ENCODE measurements at places on chromosomes 1 and 21.

GRCh38 chr1:83546874-83547273, 452.1 kb downstream of the TTLL7 start:
- DNase-seq = no peak

- DNase-seq = no peak
These were observed 30.8 kb downstream of the IER5 start for GRCh38 chr1:181119093-181119989.

DNA sequence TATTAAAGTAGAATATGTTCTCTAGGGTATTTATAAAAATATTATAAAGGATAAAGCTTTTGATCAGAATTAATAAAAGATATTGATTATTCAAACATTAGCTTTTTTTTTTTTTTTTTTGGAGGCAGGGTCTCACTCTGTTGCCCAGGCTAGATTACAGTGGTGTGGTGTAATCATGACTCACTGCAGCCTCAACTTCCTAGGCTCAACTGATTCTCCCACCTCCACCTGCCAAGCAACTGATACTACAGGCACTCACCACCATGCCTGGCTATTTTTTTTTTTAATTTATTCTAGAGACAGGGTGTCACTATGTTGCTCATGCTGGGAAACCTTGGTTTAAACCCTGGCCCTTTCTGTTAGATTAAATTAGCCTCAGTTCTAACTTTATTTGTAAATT, 188.3 kb downstream of the CLEC20A start:
- DNase-seq = no peak

- peak; percentile 29 for DNase-seq
These were observed 652.5 kb downstream of the KIF26B start for GRCh38 chr1:245807306-245807705.

DNA sequence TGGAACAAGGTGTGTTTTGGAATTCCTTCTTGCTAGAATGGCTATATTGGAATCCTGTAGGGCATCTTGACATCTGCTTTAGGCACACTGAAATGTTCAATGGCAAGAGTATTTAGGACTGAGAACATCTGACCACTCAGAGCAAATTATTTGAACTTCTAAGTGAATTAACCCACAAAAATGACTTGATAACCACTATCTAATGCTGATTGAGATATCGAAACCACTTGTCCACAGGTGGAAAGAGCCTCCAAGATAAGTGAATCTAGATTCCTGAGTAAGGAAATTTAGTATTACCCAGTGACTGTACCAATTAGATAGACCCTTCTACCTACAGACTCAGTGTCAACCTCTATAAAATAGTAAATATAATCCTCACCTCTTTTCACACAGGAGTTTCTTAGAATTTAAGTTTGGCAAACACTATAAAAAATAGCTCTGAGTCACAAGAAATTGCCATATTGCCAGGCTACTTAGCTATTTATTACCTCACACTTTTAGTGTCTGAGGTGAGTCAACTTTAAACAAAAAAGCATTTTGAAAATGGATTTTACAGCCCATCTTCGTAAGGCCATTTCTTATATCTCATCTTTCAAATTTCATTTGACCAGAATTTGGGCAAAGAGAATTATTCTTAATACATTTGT, 421.8 kb downstream of the PTBP2 start:
- no peak for DNase-seq

- no peak for DNase-seq
These were observed 267.6 kb downstream of the PLPP3 start for GRCh38 chr1:56311766-56312165.

DNA sequence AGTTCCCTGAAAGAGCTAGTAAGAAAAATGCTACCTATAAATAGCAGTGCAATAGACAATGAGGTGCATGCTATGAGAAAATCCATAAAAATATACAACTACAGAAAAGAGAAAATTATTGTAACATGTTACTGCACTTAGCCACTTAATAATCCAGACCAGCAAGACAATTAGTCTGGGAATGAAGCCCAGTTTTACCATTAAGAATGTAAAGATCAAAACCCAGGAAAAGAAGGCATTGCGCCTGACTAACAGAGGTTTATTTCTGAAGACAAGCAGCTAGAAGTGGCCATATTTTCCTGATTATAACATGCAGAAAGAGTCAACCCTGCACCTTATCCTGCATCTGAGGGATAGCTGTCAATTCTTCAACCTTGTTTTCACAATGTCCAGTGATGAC, 276.4 kb upstream of the PRMT6 start:
- no peak for DNase-seq

DNA sequence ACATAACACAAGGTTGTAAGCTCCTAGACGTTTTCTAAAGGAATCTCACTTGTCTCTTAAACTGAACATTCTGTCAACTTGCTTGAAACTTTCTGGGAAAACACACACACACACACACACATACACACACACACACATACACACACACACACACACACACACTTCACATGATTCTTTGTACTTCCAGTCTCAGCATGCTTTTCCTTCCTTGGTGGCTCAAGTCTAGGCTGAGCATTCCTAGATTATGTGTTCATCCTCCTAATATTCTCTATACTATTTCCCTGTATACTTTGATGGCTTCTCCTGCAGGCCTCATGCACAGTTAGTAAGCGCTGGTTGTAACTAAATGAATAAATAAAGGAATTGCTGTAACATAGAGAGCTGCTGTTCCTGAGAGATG, 372.1 kb downstream of the PTPRC start:
- DNase-seq = no peak

DNA sequence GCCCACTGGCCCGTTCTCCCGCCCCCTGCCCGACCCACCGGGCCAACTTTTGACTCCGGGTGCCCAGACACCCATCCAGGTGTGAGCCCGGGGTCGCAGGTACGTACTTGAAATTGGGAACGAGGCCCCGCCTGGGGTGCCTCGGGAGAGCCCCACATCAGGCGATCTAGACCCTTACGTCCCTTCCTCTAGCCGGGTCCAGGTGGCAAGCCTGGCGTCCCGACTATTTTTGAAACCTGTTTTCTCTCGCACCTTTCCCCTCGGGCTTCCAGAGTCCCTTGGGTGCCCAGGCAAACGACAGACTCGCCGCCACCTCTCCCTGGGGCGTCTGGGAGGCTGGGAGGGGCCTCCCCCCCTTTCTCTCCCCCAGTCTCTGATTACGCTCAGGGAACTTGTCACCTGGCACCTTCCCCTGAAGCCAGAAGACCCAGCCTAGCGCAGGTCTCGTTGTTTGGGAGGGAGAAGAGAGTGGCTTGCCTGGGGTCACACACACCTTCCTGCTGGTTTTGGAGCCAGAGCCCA, 898 bp downstream of the LDLRAP1 start:
- DNase-seq = no peak

- DNase-seq = no peak
These were observed 3.9 kb downstream of the C1orf87 start for GRCh38 chr1:60069691-60070090.

DNA sequence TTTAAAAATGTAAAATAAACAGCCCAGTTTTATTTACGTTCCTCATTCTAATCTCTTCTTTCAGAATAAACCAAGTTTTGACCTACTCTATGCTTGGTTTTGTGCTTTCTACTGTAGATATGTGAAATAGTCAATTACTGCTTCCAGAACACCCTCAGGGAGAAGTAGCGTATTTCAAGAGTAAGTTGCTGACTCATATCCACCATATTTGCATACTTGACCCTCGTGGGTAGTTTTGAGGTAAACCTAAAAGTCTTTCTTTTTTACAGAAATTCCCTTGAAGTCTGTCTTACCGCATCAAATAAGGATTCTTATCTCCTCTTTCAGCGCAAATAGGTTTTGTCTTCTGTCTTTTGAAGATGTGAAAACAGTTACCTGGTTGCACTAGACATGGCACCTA, 1.4 kb upstream of the OR2L3 start:
- no peak for DNase-seq

Measured in NCI-H774 (cell line).